ENCODE measurements at places on chromosomes 16 and 17. TPM values are rescaled to one million over a fixed set of nuclear protein-coding genes. Genes with fewer than 3 reads are reported as not detected.

DNA sequence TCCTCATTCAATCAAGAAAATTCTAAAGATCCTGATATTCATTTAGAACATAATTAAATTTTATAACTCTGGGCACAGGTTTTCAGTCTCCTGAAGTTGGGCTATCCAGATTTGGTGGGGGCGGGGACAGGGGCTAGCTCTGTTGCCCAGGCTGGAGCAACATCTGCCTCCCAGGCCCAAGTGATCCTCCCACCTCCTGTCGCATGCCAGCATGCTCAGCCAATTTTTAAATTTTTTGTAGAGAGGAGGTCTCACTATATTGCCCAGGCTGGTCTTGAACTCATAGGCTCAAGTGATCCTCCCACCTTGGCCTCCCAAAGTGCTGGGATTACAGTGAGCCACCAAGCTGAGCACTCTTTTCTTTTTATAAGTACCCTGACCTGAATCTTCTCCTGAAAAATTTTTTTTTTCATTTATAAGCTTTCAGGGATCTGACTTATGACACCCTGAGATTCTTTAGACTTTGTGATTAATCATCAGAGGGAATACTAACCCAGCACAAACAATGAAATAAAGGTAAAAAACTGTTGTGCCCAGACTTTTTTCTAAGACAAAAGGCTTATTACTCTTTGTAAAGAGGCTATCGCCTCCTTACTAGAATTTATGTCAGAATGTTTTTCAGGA, 62.6 kb downstream of the TUBD1 start:
- no peak for DNase-seq

GRCh38 chr17:8365143-8365542, 11.4 kb downstream of the KRABD2 start:
- DNase-seq: no peak

GRCh38 chr17:49691086-49691676, 13.3 kb upstream of the SPOP start:
- DNase-seq: peak; percentile 21

GRCh38 chr16:54636221-54636793, 294.4 kb upstream of the IRX5 start:
- DNase-seq: no peak

DNA sequence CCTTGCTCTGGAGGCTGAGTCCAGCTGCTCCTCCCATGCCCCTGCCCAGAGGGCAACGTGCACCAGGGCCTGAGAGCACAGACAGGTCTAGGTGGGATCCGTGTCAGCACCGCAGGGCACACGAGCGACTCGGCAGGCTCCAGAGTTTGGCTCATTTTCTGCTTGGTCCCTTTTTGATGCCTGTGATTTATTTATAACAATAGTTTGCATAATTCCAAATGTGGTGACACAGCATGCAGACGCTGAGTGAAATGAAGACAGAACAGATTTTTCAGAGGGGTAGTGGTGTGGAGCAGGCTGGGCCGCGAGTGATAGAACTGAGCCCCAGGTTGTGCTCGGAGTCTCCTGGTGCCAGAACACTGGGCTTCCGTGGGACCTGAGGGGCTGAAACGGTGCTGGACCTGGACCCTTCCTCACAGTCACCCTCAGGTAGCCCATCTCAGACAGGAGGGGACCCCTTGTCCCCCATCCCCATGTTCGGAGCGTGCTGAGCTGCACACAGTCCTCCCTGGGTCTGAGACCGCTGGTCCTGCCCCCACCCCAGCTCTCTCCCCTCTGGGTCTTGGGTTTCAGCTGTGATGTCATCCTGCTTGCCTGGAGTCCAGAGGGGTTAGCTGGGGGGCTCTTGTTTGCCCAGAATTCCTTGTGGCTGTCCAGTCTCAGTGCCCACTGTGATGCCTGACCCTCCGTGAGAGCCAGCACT, 95.9 kb downstream of the METRNL start:
- DNase-seq: no peak

- no peak for DNase-seq
Measured at GRCh38 chr16:55539049-55539448, 27.4 kb upstream of the CAPNS2 start.

- peak; percentile 67 for DNase-seq
Measured at GRCh38 chr16:81940781-81941560, 70.3 kb downstream of the SDR42E1 start.

GRCh38 chr17:50330151-50330775, 15.7 kb upstream of the XYLT2 start:
- DNase-seq: no peak

DNA sequence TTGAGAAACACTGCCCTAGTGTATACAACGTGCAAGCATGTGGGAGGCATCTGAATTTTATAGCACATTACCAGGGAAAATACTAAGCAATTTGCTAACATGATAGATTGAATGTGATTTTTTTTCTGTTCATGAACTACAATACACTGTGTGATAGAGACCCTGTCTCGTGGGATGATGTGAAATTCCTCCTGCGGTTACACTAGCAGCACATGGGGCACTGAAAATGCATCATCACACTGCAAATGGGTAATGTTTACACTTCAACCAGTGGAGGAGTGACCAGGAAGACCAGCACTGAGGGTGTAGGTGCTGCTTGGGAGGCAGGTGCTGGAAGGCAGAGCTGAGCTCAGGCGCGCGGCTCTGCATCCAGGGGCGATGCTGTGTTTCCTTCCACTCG, 28.8 kb downstream of the ORC6 start:
- no peak for DNase-seq

DNA sequence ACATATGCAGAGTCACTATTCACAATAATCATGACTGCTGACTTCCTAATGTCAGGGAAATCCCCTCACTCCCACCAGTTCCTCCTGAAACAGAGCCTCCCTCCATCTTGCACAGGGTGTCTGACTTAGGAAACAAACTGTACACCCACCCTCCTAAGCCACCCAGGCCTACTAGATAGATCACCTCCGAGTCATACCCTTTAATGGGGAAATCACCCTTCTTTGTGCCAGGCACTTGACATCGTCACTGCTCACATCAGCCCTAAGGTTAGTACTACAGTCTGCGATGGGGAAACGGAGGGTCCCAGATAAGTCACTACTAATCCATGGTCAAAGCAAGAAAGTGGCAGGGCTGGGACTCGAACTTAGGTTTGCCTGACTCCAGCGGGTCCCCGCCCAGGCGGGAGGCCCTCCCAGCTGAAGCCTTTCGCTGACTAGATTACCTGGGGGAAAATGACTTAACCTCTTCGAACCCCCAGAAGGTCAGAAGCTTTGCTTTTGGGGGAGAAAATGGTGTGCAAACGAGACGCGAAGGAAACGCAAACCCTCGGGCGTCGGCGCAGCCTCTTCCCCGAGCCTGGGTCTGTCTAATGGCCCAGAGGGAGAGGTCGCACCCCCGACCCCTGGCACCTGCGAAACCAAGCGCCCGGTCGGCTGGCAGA, 3.4 kb upstream of the MLLT6 start:
- DNase-seq: no peak

DNA sequence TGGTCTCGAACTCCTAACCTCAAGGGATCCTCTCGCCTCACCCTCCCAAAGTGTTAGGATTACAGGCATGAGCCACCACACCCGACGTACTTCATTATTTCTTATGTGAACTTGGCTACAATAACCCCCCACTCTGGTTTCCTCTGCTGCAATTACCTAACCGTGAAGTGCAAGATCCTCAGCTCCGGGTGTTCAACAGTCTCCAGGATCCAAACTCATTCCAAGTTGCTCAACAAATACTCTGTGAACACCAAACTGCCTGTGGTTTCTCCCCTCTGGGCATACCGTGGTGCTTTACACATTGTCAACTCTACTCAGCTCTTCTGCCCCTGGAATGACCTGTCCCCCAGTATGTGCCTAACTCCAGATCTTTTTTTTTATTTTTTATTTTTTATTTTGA, 6.8 kb upstream of the SULT1A1 start:
- no peak for DNase-seq

DNA sequence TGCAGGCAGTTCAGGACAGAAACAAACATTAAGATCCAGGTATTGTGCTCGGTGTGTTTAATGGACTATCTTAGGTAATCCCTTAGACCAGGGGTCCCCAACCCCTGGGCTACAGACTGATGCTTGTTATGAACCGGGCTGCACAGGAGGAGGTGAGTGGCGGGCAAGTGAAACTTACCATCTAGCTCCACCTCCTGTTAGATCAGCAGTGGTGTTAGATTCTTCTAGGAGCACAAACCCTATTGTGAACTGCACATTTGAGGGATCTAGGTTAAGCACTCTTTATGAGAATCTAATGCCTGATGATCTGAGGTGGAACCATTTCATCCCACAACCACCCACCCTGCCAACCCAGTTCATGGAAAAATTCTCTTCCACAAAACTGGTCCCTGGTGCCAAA, 37.8 kb upstream of the ASIC2 start:
- DNase-seq: no peak

DNA sequence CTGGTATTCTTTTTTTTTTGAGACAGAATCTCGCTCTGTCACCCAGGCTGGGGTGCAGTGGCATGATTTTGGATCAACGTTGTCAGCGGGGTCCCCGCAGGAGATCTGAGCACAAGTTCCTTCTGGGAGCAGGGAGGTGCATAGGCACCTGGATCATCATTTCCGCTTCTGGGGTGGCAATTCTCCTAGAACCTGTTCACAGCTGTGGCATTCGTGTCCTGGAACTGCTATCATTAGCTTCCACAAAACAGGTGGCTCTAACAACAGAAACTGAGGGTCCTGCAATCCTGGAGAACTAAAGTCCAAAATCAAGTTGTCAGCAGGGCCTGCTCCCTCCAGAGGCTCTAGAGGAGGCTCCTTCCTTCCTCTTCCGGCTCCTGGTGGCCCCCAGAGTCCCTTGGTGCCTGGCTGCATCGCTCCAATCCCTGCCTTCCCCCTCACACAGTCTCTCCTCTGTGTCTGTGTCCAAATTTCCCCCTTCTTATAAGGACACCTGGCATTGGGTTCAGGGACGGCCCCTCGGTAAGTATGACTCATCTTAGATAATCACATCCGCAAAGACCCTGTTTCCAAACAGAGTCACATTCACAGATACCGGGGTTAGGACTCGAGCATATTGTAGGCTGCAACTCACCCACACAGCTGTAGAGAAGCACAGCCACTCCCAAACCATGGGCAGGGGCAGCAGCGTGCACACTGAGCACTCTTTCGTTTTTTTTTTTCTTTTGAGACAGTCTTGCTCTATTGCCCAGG, 43.5 kb upstream of the KLHDC4 start:
- DNase-seq: no peak

GRCh38 chr16:25172831-25173230, 43.9 kb upstream of the AQP8 start:
- DNase-seq: no peak

GRCh38 chr16:87457061-87457611, 35.7 kb downstream of the ZCCHC14 start:
- DNase-seq: peak; percentile 61

DNA sequence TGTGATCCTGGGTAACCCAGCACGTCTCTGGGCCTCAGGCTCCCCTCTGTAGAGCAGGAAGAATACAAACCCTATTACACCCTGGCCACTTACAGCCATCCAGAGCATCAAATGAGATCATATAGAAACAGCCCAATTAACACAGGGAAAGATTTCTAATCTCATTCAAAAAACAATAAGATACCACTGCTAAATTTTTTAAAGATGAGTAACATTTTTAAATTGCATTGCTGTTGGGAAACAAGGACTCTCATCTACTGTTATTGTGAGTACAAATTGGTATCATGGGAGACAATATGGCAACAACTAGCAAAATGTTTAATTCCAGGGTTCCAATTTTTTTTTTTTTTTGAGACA, 41.1 kb downstream of the SRL start:
- peak; percentile 55 for DNase-seq

- DNase-seq: no peak
Measured at GRCh38 chr16:4265676-4266075, 7.1 kb downstream of the TFAP4 start.

GRCh38 chr16:3681206-3681605, 26.7 kb downstream of the DNASE1 start:
- no peak for DNase-seq

DNA sequence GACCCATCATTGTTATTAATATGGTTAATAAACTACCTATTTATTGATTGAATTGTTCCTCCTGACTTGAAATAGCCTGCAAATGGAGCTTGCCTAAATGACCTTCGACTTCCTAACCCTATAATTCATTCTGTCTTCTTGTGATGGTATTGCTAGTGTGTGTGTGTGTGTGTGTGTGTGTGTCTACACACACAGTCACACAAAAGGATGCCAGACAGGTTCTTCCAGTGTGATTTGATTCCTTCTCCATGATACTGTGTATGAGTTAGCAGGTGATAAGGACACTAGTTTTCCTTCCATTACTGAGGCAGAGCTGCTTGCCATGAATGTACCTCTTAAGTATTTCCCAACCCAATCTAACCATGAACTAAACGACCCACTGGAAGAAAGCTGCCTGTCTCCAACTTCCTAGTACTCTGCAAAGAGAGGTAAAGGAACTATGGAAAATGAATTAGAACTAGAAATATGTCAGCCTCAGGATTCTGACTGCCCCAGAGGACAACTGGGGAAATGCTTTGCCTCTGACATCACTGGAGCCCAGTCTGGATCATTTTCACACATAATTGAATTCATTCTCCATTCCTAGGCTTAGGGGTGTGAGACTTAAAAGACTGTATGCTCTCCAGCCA, 3.5 kb upstream of the CDC6 start:
- peak; percentile 73 for DNase-seq

DNA sequence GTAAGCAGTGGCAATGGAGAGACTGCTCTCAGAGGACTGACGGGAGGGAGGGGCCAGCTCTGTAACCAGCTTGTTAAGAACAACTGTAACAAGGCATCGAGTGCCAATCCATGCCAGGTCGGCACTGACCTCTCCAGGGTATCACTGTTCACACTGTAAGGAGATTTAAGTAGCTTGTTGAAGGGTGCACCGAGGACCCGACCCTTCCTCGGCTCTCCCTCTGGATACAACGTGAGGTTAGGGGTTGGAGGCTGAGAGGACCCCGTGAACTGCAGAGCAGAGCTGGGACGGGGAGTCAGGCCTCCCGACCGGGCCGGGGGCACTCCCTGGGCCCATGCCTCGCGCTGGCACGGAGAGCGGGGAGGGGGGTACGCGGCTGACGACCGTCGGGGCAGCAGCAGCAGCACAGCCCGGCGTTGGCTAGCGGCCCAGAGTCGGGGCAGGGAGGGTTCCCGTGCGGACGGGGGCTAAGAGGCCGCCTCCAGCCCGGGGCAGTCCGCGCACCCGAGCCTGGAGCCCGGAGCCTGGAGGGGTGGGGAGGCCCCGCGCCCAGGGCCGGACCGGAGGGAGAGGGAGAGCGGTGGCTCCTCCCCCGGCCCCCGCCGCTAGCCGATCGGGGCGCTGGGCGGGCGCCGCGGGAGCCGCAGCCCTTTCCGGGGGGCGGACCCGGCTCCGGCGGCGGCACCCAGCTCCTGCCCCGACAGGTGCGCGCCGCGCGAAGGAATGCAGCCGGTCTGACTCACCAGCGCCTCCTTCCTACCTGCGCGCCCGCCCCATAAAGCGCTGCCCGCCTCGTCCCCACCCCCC, at the start of gene ITGB4:
ITGB4 (plus strand) TSS at position 804 of the 807 bp plus-strand sequence. CDS start 3,245 bp downstream, outside the sequence.
- no peak for DNase-seq

- DNase-seq: no peak
Measured at GRCh38 chr17:55284001-55284884, 19.5 kb downstream of the HLF start.

GRCh38 chr16:55125818-55126385, 195.2 kb downstream of the IRX5 start:
- DNase-seq: no peak

GRCh38 chr17:17492571-17492970, 3.6 kb downstream of the RASD1 start:
- no peak for DNase-seq

Gene SLC16A11
- not detected for total RNA-seq

Gene MRM1
- 7.7 TPM for total RNA-seq

Gene ZBTB4
- 66.1 TPM for total RNA-seq

Gene KRTAP2-4
- total RNA-seq: not detected

Gene CRYBA1
- not detected for total RNA-seq

Gene PRAC1
- total RNA-seq: not detected

Gene HBA2
- total RNA-seq: not detected

Gene WFDC1
- 3.2 TPM for total RNA-seq

Gene KRT9
- total RNA-seq: not detected

Gene HAGHL
- 15.8 TPM for total RNA-seq

Gene ASIC2
- not detected for total RNA-seq

All from HFFc6 (cell line).